Lung microvascular endothelial cell (primary cell): ENCODE measurements at places on chromosomes 2 and 18.

- DNase-seq: no peak
These were observed 95.7 kb upstream of the STPG4 start for GRCh38 chr2:47250586-47251403.

DNA sequence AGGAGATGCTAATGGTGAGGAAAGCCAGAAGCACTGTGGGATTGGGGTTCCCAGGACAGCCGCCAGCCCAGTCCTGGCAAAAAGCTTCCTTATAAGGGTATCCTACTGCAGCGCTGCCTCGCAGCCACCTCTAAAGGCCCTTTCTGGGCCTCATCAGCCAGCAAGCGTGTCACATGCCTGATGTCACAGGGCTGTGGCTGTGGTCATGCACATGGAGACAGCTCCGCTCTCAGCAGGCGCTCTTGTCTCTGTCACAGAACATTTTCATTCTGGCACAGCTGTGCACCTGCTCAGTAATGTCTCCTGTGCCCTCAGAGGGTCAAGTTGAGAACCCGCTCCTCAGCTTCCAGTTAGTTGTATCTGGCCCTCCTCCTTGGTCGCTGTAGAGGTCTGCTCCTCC, 17.7 kb upstream of the MAL start:
- DNase-seq: no peak

DNA sequence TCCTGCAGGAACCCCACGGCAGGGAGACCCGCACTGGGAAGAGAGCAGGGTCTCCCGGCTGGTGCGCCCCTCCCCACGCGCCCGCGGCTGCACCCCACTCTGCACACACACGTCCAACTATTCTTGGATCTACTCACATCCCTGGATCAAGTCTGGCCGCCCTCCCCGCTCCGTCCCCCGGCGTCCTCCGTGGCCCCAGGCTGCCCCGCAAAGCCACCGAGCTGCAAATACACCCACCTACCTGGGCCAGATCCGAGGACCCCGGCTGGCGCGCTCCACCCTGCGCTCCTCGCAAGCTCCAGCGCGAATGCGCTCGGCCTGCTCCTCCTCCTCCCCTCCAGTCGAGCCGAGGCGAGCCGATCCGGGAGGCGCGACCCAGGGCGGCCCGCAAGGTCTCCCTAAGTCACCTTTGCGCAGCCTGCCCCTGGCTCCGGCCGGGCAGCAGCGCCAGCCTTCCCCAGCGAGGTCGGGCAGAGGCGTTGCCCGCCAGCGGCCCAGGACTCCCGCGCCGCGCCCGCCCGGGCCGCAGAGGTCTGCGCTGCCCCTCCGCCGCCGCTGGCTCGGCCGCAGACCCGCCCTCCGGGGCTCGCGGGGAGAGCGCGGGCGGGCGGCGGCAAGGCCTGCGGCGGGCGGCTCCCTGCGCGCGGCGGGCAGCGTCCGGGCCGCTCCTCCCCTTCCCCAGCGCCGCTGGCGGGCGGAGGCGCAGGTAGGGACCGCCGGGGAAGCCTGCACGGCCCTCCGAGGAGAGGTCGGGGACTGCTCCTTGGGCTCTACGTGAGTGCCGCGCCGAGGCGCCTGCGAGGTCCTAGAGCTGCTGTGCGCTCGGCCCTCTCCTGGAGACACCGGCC, 126.0 kb downstream of the OSBPL1A start:
- peak; percentile 75 for DNase-seq

DNA sequence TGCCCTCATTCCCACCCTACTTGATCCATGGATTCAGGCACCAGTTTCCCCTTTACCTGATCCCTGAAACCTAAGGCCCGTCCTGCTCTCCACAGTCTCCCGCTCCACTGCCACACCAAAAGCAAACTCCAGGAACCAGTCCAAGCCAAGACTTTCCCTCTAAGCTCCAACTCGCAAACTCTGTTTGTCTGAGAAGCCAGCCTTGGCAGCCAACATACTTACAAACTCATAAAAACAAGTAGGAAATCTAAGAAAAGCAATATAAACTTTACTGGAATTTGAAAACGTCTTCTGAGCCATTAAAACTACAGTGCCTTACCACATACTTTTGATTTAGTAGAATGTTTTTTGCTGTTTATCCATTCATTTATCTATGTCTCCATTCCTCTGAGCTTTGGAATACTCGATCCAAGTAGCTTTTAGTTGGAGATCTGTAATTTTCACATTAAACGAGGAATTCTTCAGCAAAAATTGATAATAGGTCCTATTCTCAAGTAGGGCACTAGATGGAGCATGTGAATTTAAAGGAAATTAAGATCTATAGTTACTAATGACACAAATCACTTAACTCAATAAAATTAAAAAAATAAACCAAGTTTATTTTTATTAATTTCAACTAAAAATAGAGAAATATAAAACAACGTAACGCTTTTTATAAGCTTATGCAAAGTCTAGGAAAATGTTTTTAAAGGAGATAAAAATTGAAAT, 199.7 kb downstream of the MYO3B start:
- peak; percentile 4 for DNase-seq
